ENCODE measurements at places on chromosomes 4 and X.

DNA sequence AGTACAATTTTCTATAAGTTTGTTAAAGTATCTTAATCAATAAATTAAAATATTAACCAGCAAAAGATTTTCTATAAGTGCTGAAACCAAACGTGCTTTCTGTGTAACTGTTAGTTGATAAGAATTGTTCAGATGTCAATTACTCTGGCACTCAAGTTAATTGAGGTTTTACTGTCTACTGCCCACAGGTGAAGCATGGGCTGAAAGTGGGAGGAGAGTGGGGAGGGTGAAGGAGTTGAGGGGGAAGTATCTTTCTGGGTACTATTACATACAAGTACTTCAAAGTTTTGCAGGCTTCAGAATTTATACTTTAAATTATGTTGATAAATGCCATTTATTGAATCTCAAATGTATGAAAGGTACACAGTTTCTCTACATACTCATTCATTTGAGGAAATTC lies 19.1 kb upstream of the CXCL3 start:
- DNase-seq: no peak

DNA sequence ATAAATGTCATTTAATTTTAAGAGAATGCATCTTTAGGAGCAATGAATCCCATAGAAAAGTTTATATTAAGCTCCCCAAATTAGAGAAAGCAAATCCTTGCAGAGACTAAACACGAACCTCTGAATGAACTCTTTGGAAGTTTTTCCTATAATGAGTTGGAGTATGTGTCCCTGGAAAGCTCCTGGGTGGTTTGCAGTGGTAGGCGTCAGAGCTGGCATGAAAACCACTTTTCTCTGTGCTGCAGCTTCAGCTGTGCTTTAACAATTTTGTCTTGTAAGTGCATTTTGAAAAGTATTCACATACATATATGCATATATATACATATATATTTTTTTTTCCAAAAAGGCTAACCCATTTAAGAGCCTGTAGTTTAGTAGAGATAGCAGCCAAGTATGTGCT lies 148.7 kb upstream of the TBC1D9 start:
- DNase-seq: no peak

DNA sequence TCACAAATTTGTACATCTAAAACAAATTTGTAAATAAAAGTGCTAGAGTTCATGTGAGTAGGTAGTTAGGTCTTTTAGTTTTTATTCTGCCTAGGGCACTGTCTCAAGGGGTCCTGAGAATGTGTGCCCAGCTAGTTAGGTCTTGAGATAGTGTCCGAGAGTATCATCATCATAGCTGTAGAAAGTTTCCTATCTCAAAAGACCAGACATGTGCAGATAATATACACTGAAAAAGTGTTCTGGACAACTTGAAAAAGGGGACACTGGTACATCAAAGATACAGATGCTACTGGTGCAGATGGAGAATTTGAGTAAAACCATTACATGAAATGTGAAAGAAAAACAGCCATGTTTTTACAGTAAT lies 1.8 kb upstream of the ZCCHC4 start:
- no peak for DNase-seq

GRCh38 chr4:3786196-3786869 lies 20.1 kb downstream of the ADRA2C start:
- DNase-seq: no peak

- no peak for DNase-seq
These were observed 232.9 kb upstream of the GIMD1 start for GRCh38 chr4:106601519-106601918.

GRCh38 chr4:156825074-156825473 lies 146.5 kb downstream of the PDGFC start:
- DNase-seq: no peak

DNA sequence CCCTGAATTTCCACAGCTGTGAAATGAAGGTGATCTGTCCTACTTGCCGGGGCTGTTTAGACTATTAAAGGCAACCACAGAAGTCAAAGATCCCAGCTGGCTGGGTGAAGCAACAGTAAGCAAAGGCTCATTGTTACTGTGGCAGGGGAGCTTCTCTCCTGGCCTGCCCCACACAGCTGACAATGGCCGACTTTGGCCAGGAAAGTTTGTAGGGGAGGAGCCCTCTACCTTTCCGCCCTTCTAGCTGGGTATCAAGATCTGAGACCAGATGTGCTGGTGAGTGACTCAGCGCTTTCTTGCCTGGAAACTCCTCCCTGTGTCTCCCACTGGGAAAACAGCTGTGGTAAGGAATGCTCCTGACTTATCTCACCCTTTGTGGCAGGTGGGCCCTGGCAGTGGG lies 21.1 kb downstream of the RASSF6 start:
- DNase-seq: no peak

GRCh38 chrX:54452920-54453319 lies 12.7 kb downstream of the TSR2 start:
- DNase-seq: no peak
